ENCODE measurements at places on chromosomes 6 and 20.

DNA sequence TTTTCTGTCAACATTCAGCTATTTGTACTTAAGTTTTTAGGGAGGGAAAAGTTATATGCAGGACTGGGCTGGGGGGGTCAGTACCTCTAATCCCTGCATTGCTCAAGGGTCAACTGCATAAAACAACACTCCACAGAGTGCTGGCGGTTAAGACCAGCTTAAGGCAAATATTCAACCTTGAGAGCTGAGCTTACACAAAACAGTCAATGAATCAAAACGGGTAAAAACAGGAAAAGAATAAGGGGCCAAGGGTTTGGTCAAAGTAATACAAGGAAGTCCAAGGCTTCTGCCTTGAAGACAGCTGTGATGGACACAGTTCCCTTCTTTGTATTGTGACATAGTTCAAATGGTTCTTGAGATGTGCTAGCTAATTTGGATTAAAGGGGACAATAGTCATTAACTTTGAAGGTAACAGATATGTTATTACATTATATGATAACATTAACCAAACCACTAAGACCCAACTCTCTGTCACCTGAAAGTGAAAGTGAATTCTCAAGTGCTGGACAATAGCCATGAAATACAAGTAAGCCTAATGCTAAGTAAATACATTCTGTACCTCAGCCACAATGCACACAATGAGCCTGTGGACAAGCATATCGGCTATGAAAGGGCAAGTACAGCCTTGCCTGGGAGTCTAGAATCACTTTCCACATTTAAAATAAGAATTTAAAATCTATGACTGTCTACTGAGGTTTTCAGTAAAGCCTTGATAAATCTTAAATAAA is 106.8 kb downstream of the PDE10A start:
- DNase-seq = peak; percentile 89

DNA sequence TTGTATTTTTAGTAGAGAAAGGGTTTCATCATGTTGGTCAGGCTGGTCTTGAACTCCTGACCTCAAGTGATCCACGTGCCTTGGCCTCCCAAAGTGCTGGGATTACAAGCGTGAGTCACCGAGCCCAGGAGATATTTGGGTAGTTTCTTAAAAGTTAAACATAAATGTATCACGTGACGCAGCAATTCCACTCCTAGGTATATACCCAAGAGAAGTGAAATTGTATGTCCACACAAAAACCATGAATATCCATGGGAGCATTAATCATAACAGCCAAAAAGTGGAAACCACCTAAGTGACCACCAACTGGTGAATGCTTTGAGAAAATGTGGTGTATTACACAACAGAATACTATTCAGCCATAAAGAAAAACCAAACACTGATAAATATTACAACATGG is 164.8 kb downstream of the MRPL14 start:
- DNase-seq = no peak

GRCh38 chr6:38302081-38302480 is 337.6 kb downstream of the BTBD9 start:
- no peak for DNase-seq

GRCh38 chr6:96613291-96613999 is 50.5 kb downstream of the FHL5 start:
- DNase-seq = no peak

- no peak for DNase-seq
Measured at GRCh38 chr6:63458480-63459115, 113.7 kb upstream of the LOC128125822 start.

DNA sequence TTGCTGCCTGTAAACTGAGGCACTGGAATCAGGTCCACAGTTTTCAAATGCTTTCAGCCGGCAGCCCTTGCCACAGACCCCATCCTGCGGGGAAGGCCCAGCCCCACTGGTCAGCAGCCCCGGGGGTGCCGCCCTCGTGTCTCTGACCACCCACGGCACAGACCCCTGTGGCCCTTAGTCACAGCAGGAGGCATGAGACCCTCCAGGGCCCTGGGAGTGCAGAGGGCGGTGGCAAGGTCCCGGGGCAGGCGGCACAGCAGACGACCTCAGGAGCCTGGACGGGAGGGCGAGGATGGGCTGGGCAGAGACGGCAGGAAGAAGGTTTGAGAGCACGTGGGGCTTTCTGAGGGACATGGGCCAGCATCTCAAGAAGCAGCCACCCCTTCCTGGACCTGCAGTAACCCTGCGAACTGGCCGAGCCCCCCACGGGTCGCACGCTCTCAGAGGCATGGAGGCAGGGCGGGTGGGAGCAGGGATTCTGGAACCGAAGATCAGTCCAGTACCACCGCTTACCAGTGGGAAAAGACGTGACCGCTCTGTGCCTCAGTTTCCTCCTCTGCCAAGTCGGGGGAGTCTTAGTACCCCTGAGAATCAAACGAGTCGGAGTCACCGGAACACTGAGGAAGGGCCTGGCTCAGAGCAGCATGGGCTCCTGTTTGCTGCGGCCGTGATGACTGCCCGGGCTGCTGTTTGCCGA is 140.7 kb downstream of the TAF4 start:
- DNase-seq = no peak

DNA sequence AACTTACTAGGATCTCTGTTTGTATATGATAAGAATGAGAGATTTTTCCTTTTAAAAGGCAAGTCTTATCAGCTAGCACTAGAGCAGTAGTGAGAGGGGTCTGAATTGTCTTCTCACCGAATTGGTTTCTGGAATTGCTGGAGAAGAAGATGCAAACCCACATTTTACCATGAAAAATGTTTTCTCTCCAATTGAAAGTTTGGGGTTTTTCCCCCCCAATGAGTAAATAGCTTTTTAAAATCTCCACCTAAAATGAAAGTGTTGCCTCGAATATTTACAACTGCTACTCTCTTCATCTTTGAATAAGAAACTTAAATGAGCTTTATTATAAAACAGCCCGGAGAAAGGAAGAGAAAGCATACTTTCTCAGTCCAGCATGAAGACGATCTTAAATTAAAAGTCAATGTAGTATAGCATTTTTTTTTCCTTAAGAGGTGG is 1.8 kb downstream of the TCF21 start:
- no peak for DNase-seq

- DNase-seq = no peak
Measured at GRCh38 chr6:154661768-154662167, 71.4 kb upstream of the SCAF8 start.

GRCh38 chr20:7977709-7978108 is 37.5 kb upstream of the HAO1 start:
- no peak for DNase-seq

- no peak for DNase-seq
Measured at GRCh38 chr6:75612434-75612833, 10.8 kb downstream of the SENP6 start.
